Naive thymus-derived CD8-positive, alpha-beta T cell (primary cell): ENCODE measurements at places on chromosomes 6 and 20. TPM values are rescaled to one million over a fixed set of nuclear protein-coding genes. Genes with fewer than 3 reads are reported as not detected.

CDSN gene
- not detected for polyA plus RNA-seq

- DNase-seq, result no peak
These were observed 494.0 kb upstream of the MAP3K7 start for GRCh38 chr6:91080871-91081270.

DNA sequence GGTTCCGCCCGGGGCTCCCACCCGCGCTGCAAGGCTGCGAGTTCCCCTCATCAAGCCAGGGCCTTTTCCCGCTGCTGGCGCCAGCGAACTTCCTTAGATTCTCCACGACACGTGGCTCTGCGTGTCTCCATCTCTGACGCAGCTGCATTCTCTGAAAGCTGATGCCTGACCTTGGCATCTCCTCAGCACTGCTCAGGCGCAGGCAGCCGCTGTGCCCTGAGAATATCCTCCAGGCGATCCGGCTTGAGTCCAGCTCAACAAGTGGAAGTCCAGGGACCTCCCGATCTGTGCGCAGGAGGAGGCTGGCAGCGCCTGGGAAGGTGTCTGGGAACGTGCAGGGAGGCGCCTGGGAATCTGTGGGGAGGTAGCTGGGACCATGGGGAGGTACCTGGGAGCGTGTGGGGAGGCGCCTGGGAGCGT is 171.2 kb upstream of the THBS2 start:
- no peak for DNase-seq

- no peak for DNase-seq
These were observed 453.3 kb downstream of the C6orf118 start for GRCh38 chr6:164856138-164856537.

DNA sequence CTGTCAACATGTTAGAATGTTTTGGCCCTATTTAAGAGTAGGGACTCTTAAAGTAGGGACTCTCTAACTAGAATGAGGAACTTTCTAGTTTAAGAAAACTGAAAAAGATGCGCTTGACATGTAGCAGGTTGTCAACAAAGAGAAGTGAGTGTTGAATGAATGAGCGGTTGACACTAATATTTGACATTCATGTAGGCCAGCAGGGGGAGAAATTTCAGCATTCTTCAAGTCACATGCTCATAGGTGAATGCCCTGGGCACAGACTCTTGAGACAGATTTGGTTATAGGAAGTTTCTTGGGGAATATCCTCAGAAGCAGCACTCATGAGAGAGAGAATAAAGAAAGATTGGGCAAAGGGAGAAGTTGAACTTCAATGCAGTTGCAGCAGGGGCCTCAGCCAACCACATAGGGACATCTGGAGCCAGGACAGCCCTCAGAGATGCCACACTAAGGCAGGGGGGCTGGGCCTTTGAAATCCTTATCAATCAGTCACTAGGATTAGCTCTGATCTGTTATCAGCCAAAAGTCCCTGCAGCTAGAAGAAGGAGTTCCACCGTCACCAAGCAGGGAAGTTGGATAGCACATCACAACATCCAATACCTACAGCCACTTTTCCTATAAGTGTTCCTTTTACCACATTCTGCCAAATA is 145.1 kb upstream of the FKBP1C start:
- no peak for DNase-seq

CUL9 gene
- 10.4 TPM for polyA plus RNA-seq

TOMM34 gene
- 12.7 TPM for polyA plus RNA-seq

- no peak for DNase-seq
These were observed 1.9 kb downstream of the FOXA2 start for GRCh38 chr20:22582386-22582963.

KCNK16 gene
- not detected for polyA plus RNA-seq

DNA sequence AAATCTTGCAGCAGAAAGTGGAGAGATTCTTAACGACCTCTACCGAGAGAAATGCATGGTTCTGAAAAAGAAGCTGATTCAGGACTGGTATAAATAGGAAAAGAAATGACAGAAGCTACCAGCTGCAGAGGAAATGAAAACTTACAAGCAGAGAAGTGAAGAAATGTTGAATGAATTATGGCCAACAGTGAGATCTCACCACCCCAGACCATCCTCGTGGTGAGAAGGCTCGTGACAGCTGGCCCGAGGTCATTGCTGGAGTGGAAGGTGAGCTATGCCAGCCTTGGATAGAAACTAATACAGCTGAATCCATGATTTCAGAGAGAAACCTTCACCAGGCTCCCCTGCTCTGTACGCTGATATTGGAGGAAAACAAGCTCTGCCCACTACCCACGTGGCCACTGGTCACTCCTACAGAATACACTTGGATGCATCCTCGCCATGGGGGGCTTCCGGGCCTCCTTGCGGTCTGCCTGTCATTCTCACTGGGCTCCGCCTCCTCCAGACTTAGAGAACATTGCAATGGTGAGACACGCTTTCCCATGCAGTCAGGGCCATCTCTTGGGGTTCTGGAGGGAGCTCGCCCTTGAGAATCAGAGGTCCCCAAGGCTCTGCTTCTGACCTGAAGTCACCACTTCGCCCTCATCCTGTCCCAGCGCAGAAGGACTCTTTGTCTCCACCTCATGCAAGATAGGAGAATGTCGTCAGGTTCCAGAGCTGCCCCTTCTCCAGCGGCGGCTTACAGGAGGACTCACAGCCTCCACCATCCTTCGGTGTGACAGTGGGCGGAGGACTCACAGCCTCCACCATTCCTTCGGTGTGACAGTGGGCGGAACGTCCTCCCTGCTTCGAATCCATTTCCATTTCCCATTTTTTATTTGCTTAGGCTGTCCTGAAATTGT is 10.6 kb upstream of the TUBB2B start:
- no peak for DNase-seq

GRCh38 chr20:9532069-9532838 is 17.9 kb downstream of the LAMP5 start:
- DNase-seq, result no peak

HLA-DPA1 gene
- 121 TPM for polyA plus RNA-seq

ZNF76 gene
- polyA plus RNA-seq, result 22.1 TPM

GRCh38 chr6:154732538-154733182 is 556 bp upstream of the SCAF8 start:
- DNase-seq, result no peak

CHRNA4 gene
- polyA plus RNA-seq, result not detected

DNA sequence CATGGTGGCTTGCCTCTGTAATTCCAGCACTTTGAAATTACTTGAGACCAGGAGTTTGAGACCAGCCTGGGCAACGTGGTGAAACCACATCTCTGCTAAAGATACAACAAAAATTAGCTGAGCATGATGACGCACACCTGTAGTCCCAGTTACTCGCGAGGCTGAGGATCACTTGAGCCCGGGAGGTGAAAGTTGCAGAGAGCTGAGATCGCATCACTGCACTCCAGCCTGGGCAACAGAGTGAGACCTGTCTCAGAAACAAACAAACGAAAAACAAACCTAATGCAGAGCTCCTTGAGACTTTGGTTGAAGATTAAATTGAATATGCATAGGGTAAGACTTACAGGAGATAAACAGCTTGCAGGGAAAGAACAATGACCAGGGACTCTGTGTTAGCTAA is 80.8 kb downstream of the SCAF8 start:
- DNase-seq, result no peak
